ENCODE measurements at places on chromosomes 12 and 14. TPM values are rescaled to one million over a fixed set of nuclear protein-coding genes. Genes with fewer than 3 reads are reported as not detected.

The CEBPE gene
- 2.6 TPM for total RNA-seq

DNA sequence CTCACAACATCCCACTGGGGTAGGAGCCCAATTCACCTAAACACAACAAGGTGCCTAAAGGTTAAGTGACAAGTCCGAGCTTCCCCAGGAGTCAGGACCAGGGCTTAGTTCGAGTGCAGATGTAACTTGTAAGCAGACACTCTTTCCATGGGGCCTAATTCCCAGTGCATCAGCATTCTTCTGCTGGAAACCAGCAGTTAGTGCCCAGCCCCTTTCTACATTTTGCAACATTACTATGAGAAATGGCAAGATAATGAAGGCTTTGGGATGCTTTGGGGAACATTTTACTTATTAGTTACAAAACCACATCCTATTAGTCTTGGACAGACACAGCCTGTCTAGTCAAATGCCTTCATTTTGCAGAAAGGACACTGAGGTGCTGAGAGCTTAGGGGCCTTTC is 179.8 kb downstream of the CALM1 start:
- H3K27me3 ChIP-seq: no peaks in the 10 kb centered on the region
- peaks cover 12% of the 10 kb centered on the region for H3K36me3 ChIP-seq
- H3K4me1 ChIP-seq: no peaks in the 10 kb centered on the region
- no peak for DNase-seq
- H3K4me3 ChIP-seq: no peak overlapping the region
- no peak overlapping the region for H3K27ac ChIP-seq

DNA sequence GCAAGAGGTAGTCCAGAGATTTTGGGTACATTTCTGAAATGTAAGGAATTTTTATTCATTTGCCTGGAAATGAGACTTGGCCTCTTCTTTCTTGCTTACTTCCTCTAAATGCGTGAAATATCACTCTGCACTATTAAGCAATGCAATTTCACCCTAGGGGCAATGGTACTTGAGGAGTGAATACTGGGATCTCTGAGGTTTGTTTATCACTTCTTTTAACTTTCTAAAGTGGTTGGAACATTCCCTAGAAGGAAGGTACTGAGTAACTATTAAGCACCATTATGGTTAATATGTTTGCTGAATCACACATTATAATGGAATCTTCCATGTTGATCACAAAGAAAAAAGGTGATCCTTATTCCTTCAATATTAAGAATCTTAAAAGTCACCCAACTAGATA is 120.9 kb upstream of the CAND1 start:
- H3K27me3 ChIP-seq: no peaks in the 10 kb centered on the region
- no peak overlapping the region for H3K27ac ChIP-seq
- no peaks in the 10 kb centered on the region for H3K4me1 ChIP-seq
- DNase-seq: no peak
- no peaks in the 10 kb centered on the region for H3K36me3 ChIP-seq

- DNase-seq: no peak
- H3K27me3 ChIP-seq: no peaks in the 10 kb centered on the region
- H3K4me3 ChIP-seq: no peak overlapping the region
- H3K27ac ChIP-seq: no peak overlapping the region
These were observed 47.9 kb upstream of the NTF3 start for GRCh38 chr12:5384015-5384414.

All from spleen (tissue), 13 donors.